ENCODE measurements at places on chromosomes 6 and 20.

GRCh38 chr6:143939364-143939763 is 68.7 kb downstream of the PLAGL1 start:
- no peak for DNase-seq

DNA sequence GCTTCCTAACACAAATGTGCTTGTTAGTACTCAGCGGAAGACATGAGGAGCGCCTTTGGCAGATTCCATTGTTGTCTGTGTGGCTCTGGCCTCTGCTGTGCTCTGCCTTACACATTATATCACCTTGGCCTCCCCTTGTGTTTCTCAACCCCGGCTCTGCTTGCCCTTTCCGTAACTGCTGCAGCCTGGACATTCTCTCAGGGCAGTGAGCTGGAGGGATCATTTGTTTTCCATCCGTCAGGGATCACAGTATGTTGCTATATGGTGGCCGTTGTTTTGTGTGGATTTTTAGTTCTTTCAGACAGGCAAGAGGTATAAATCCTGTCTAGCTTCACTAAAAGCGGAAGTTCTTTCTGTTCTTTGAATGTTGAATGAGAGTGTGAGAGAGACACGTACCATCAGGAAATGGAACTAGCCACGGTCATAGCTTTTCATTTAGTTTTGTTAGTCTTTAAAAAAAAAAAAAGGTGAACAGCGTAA is 175.1 kb downstream of the JARID2 start:
- DNase-seq = no peak

DNA sequence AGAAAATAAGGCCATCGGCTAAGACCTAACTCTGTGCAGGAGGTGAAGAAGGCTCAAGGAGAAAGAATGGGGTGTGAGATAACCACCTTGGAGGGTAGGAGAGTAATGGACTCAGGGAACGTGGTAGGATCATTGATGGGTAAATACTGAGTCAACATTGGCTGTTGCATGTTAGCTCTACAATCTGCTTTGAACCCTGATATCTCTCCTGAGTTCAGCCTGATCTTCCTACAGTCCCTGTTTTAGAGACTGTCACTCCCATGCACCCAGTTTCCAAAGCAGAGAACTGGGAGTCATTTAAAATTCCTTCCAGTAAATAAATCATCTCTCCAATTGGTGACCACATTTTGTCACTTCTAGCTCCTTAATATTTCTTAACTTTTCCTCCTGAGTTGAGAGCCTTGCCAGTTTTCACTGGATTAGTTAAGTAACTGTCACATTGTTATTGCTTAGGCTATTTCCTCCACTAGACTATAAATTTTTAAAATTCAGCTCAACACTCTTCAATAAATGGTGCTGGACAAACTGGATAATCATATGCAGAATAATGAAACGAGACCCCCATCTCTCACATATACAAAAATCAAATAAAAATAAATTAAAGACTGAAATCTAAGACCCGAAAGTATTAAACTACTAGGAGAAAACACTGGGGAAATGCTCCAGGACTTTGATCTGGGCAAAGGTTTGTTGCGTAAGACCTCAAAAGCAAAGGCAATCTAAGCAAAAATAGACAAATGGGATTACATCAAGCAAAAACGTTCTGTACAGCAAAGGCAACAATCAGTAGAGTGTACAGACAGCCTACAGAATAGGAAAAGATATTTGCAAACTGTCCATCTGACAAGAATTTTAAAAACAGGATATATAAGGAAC is 138.9 kb upstream of the TMEM170B start:
- DNase-seq = no peak

GRCh38 chr6:134599079-134599478 is 281.2 kb upstream of the SGK1 start:
- no peak for DNase-seq

- DNase-seq = no peak
Measured at GRCh38 chr20:25253606-25254275, 5.9 kb downstream of the PYGB start.

DNA sequence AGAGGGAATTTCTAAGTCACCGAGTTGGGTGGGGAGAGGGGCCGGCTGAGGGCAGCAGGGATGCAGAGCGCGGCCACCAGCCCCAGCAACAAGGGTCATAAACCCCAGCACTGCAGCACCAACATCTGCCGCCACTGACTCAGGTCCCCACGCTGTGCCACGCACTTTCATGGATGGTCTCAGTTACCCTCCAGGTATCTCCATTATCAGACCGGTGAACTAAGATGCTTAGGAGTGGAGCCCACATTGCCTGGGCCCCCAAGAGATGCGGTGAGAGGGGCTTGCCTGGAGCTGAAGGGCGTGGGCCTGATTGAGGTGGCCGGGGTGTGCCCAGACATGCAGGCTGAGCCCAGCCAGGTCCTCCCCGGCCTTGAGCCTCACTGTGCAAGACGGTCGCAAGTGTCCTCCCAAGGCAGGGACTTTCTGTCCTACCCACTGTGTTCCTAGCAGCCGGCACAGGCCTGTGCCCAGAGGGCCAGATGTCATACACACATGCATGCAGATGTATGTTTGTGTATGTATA is 19.3 kb downstream of the RBM38 start:
- DNase-seq = no peak

- DNase-seq = no peak
Measured at GRCh38 chr6:55560290-55560885, 18.6 kb downstream of the HMGCLL1 start.

DNA sequence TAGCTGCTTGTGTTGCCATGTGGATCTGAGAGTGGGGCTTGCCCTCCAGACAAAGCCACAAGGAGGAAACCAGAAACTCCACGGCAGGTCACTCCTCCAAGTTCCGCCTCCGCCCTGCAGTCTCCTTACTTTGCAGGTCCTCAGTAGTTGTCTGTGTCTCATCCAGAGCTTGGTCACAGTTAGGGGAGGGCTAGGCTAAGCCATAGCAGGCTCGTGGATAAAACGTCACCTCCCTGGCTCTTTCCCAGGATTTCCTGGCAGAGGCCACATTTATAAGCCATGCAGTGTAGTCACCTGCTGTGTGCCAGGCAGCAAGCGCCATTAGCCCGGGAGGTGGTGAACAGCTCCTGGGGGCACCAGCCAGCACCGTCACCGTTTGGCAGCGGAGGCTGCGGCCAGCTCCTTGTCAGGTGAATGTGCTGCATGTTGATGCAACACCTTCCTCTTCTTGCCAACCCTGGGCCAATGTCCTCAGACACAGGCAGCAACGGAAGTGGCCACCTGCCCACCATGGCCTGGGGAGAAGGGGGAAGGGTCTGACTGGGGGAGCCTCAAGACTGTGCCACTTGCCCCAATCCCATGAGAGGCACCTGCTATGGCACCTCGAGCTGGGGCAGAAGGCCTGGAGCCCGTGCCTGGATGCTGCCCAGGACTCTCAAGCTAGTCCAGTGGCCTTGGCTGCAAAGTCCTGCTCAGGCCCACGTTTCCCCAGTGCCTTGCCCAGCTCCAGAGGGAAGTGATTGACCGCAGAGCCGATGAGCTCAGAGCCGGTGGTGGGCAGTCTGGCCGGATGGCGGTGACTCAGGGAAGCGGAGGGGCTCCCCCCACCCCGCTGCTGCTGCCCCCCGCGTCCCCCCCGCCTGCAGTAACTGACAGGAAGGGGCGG is 39.0 kb upstream of the SLCO4A1 start:
- DNase-seq = no peak

GRCh38 chr6:996271-996852 is 303.4 kb upstream of the EXOC2 start:
- no peak for DNase-seq

- no peak for DNase-seq
Measured at GRCh38 chr6:6878887-6879585, 228.7 kb upstream of the RREB1 start.

GRCh38 chr20:38973107-38973506 is 11.0 kb downstream of the DHX35 start:
- DNase-seq = no peak

DNA sequence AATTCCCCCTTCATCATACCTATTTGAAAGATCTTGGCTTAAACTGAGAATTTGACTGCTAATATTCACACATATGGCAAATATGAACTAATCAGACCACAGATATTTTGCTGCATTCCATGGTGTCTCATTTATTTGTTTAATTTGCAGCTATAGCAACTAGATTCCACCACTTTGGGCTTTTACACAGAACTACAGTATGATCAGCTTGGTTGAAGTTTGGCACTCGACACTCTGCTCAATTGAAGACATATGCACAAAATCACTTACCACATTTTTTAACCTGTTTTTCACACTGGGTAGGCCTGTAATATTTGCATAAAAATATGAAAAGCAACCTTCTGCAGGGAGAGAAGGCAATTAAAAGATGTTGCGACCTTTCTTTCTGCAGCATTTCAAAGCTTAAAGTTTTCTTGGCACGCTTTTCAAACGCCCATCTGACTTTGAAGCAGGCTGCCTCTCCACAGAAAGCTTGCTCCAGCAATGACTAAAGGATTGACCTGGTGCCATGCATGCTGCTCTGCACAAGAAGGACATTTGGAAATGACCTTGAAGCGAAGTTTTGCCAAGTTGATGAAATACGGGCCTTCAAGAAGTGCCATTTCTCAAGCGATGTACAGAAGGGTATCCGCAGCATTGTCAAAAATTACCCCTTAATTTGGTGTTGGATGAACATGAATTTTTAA is 126.7 kb downstream of the AIG1 start:
- DNase-seq = no peak

DNA sequence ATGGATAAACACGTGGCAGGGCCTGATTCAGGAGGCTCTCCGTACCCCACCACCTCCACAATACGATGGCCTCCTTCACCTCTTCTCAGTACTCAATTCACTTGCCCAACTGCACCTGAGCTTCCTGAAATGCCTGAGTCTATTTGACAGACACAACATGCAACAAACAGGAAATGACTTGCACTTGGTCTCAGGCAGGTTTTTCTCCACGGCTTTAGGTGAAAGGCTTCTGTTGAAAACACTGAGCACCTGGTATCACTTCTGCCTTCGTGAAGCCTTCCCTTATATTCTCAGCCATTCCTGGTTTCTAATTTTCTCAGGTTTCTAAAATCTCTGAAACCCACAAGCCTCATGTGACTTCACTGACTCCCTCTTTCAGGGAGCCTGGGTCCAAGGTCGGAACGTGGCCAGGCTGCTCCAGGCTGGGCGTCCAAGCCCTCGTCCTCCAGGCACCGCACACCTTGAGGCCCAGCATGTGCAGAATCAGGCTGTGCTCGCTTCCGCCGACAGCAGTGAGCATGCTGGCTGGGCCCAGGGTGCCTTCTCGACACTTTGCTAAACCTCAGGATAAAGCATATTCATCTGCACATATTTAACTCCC is 34.7 kb downstream of the TAF4 start:
- no peak for DNase-seq
